ENCODE measurements at places on chromosomes 7 and 10. TPM values are rescaled to one million over a fixed set of nuclear protein-coding genes. Genes with fewer than 3 reads are reported as not detected.

FAM25A gene
- not detected for polyA plus RNA-seq

SFTPA1 gene
- polyA plus RNA-seq, result not detected

- H3K27ac ChIP-seq, result no peak overlapping the region
- no peaks in the 10 kb centered on the region for H3K4me1 ChIP-seq
- no peaks in the 10 kb centered on the region for H3K36me3 ChIP-seq
- no peak for DNase-seq
- no peak overlapping the region for H3K4me3 ChIP-seq
Observed at GRCh38 chr10:76738991-76739390, 898.6 kb downstream of the KCNMA1 start.

- no peaks in the 10 kb centered on the region for H3K4me1 ChIP-seq
- H3K27ac ChIP-seq, result no peak overlapping the region
- DNase-seq, result no peak
- H3K27me3 ChIP-seq, result no peaks in the 10 kb centered on the region
- H3K36me3 ChIP-seq, result peaks cover 13% of the 10 kb centered on the region
Observed at GRCh38 chr7:102407910-102408309, 11.7 kb downstream of the PRKRIP1 start.

JAKMIP3 gene
- 0.02 TPM for polyA plus RNA-seq

DNA sequence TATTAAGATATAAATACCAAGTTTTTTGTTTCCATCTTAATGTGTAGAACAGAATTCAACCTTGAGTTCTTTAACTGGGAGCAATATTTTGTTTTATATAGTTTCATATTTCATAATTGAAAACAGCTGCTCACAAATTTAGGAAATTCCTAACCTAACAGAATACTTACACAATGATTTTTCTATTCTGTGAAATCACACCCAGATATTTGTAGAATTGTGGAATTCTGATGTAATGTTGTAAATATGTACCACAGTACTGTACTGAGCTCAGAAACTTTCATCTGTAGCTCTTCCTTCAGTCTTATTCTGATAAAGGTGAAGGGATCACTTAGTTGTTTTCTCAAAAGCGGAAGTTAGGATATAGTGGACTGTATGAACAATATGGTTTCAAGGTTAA is 143.4 kb upstream of the GLI3 start:
- DNase-seq, result no peak
- H3K27ac ChIP-seq, result no peak overlapping the region
- H3K4me1 ChIP-seq, result no peaks in the 10 kb centered on the region
- H3K27me3 ChIP-seq, result peaks cover 6% of the 10 kb centered on the region

DNA sequence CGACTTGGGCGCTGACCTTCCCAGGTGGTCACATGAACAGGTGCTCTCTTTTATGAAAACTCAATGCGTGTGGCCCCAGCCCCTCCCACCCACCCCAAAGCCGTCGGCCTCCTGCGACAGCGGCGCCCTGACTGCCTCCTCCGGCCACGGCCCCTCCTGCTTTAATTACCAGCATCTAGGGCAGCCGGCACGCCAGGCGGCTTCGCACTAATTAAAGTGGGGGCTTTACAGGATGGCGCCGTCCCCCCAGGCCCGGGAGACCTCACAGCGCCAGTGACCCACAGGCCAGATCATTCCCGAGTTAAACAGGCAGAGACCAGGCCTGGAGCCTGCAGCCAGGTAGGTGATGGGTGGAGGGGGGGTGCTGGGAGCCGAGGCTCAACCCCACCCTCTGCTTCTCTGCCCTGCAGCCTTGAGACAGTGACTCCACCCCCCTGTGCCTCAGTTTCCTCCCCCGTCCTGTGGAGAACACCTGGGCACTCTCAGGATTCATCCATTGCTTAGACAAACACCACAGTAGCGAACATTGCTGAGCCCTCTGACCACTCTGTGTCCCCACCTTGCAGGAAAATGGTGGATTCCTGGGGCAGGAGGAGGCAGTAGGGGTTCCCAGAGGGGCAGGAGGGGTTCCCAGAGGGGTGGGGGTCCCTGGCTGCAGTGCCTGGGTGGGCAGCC is 100.8 kb downstream of the MICALL2 start:
- H3K4me1 ChIP-seq, result no peaks in the 10 kb centered on the region
- H3K36me3 ChIP-seq, result no peaks in the 10 kb centered on the region
- H3K27ac ChIP-seq, result no peak overlapping the region
- H3K4me3 ChIP-seq, result no peak overlapping the region
- no peak for DNase-seq

DNA sequence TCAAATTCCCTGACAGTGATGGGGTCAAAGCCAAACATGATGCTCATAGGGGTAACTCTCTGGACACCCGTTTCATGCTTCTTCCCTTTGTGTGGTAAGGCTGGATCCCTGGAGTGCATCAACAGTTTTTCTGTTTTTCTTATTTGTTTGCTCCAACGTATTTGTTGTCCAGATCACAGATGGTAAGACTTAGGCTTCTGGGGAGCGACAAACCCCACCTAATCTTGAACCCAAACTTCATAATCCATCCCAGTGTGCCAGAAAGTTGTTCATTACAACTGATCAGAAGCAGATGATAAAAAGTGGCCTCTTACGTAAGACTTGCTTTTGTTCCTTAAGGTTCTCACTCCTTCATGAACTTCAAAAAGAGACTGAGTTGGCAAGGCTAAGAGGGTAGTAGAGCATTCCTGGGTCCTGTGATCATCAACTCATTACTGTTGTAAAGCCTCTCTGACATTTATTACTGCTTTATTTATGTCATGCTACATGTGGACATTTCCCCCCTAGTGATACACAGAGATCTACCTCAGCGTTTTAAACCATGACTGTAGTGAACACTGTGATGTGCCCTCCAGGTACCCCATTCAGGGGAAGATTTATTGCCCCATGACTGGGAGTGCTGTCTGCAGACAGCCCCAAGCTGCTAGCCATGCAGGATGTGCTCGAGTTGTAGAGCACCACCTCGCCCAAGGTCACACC is 125.6 kb downstream of the CCDC71L start:
- DNase-seq, result no peak
- no peak overlapping the region for H3K4me3 ChIP-seq
- H3K27ac ChIP-seq, result no peak overlapping the region

Data from endothelial cell of umbilical vein (primary cell).